ENCODE measurements at places on chromosomes 16 and 17. TPM values are rescaled to one million over a fixed set of nuclear protein-coding genes. Genes with fewer than 3 reads are reported as not detected.

Gene NDRG4
- 4.6 TPM for total RNA-seq

Gene PPP1R27
- total RNA-seq, result not detected

Gene NOS2
- total RNA-seq, result 0.06 TPM

Gene CLEC18C
- total RNA-seq, result 0.03 TPM

Gene TAC4
- 0.20 TPM for total RNA-seq

Gene ZNF205
- total RNA-seq, result 15.3 TPM

Gene ACSM3
- total RNA-seq, result 0.45 TPM

Gene ITGB3
- 1.9 TPM for total RNA-seq

GRCh38 chr16:66996324-66996982 is 8.1 kb downstream of the CES4A start:
- DNase-seq, result peak; percentile 36

DNA sequence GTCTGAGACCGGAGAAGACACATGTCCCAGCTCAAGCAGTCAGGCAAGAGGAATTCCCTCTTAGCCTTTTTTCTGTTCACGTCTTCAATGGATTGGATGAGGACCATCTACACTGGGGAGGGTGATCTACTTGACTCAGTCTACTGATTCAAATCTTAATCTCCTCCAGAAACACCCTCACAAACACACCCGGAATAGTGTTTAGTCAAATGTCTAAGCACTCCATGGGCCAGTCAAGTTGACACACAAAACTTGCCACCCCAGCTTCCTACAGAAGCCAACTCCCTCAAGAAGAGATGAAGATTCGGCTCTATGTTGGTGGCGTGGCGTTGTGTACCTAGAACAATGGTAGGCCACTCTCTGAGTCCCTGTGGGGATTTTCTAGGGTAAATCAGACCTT is 22.5 kb upstream of the NKD1 start:
- no peak for DNase-seq

DNA sequence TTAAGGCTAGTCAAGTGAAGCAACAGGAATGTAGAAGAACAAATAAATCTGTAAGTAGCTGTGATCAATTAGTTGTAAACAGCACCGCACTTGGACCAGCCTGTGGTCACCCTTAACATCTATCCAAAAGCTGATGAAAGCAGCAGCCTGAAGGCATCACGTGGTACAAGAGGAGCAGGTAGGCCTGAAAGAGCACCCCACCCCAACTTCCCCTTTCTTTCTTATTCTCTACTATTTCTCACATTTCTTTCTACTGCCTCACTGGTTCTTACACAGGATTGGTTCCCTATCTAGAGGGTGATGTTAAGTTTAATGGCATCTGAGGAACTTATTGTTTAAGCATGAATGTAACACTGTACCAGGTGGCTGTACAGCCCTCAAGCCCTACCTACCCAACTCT is 42.6 kb upstream of the CLEC18B start:
- no peak for DNase-seq

DNA sequence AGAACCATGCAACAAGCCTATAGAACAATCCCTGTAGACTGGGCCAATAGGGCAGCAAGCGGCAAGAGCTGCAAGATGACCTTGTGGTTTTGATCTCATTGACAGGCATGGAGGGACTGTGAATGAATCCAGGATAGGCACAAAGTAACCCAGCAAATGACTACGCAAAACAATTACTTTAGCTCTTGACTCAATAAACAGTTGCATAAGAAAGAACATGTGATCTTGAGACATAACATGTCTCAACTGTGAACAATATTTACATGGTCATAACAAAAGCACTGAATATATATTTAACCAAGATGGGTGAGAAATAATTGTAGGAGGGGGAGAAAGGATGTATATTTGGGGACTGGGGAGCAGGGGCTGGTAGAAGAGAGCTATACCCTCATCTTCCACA is 313.7 kb upstream of the CDH5 start:
- DNase-seq, result no peak

GRCh38 chr17:81537856-81538555 is 9.8 kb downstream of the FSCN2 start:
- no peak for DNase-seq

DNA sequence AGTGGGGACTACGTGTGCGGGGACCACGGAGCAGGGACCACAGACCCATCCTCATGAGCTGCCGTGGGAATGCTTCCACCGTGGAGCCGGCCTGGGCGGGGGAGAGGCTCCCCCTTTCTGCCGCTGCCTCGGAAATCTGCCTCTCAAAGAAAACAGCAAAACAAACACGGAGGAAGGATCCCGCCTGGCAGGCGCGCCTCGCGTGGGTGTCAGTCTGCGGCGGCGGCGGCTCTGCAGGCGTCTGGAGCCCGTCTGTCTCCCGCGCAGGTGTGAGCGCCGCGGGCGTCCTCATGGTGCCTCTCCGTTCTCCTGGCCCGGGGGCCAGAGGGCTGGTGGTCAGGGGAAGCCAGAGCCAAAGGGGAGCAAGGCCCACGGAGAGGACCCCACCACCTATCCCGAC is 27.5 kb downstream of the GSE1 start:
- no peak for DNase-seq

DNA sequence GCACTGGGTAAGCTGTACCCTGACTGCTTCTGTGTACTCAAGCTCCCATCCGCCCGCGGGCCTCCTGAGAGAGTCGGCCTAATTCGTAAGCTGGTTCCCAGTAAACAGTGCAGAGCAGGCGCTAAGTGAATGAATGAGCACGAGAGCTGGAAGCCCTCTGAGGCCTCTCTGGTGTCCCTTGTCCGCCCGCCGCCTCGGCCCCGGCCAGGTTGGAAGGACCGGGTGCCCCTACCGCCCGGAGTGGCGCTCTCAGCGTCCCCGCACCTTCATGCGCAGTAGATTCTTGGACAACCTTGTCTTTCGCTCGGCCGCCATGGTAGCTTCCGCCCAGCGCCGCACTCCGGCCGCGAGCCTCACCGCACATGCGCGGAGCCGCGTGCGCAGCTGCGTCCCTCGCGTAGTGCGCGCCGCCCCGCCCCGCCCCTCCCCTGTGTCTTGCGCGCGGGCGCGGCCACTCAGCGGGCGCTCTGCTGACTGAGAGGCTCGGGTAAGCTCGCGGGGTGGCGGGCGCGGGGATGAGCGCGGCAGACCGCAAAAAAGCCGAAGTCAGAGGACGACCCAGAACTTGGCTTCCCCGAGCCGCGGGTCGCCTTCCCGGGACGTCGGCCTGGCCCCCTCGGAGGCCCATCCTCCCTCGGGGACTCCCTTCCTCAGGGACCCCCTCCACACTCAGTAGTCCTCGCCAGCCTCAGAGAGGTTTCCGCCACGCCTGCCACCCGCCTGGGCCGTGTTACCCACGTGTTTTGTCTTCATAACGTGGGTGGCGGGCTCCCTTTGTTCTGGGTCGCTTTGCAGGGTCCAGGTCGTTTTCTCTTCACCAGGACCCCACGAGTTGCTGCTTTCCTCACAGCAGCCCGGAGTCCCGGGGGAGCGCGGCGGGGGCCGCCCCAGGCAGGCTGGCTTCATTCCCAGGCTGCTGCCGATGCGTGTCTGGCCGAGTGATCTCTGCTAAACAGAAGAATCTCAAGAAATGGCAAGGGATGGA is at the start of gene MPHOSPH6:
Gene MPHOSPH6, minus strand, starts transcription at position 364 of the 985 bp plus-strand sequence. Its CDS starts 49 bp downstream, at position 315.
- peak; percentile 79 for DNase-seq

GRCh38 chr16:86522634-86523033 is 12.3 kb downstream of the FOXF1 start:
- no peak for DNase-seq

DNA sequence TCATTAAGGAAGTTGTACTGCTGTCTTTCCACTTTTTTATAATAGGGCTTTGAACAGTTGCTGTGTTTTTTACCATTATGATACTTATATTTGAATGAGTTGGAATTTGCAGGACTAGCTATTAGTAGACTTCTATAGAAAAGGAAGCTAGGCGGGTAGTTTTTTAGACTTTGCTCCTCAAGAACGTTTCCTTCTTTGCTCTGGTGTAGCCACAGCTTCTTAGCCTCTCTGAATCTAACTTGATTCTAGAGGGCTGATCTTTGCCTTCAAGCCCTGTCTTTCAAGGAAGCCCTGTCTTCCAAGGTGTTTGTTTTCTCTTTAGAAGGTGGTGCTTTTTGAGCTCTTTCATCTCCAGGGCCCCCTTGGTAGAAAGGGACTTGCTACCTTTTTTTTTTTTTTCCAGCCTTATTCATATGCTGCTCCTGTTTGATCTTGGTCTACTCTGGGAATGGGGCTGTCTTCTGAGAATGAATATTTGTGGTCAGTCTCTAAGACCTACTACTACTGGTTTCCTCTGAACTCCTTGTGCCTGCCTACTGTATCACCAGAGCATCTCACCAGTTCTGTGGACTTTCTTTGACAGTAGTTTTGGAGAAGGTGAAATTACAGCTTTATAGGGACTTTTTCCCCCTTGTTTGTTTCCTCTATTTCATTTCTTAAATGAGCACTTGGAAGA is 52.3 kb upstream of the RASL10B start:
- peak; percentile 22 for DNase-seq

GRCh38 chr16:54690306-54690705 is 240.4 kb upstream of the IRX5 start:
- no peak for DNase-seq

DNA sequence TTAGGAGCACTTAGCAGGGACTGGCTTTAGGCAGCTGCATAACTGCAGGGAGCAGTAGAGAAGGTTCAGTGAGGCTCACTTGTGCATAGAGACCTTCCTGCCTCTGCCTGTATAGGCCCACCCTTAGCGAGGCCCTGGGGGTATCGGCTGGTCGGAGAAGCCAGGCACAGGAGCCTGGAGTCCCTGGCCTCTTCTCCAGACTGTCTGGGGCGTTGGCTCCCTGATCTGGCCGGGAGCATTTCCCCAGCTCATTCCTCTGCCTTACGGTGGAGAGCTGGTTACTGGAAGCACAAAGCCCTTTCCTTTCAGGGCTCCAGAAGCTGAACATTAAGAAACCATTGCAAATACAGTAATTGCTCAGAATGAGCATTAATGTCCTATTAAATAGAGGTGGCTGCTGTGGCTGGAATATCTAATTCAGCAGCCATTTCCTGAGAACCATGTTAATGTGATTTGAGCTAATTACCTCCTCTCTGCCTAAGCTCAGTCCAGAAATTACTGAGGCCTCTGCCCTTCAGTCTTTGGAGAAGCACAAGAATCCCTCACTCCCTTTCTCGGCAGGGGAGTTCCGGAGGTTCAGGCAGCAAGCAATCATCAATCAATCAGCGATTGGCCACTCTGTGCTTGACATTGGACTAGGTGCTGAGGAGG is 18.8 kb upstream of the TMEM220 start:
- DNase-seq, result no peak

- DNase-seq, result no peak
Observed at GRCh38 chr16:50562657-50563056, 14.5 kb downstream of the NKD1 start.

GRCh38 chr16:51166091-51166490 is 15.0 kb upstream of the SALL1 start:
- DNase-seq, result no peak

DNA sequence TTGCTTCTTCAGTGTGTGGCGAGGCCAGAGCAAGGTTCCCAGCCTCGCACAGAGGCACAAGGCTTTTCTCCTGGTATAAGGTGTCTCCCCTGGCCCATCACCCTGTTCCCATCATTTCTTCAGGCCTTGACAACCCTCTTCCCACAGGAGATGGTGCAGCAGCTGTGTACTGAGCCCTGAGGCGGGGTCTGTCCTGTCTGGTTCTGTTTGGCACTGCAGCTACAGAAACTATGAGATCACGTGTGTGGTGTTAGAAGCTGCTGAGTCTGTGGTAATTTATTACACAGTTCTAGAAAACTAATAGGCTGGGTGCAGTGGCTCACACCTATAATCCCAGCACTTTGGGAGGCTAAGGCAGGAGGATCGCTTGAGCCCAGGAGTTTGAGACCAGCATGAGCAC is 7.2 kb downstream of the PLA2G15 start:
- DNase-seq, result no peak

DNA sequence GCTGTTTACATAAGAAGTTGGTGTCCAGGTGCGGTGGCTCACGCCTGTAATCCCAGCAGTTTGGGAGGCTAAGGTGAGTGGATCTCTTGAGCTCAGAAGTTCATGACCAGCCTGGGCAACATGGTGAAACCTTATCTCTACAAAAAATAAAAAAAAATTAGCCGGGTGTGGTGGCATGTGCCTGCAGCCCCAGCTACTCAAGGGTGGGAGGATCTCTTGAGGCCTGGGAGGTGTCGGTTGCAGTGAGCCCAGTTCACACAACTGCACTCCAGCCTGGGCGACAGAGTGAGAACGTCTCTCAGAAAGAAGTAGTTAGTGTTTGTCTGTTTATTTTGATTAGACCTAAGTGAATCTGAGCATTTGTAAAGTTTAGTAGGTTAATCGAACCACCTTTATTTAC is 12.8 kb downstream of the DDX19A start:
- no peak for DNase-seq

DNA sequence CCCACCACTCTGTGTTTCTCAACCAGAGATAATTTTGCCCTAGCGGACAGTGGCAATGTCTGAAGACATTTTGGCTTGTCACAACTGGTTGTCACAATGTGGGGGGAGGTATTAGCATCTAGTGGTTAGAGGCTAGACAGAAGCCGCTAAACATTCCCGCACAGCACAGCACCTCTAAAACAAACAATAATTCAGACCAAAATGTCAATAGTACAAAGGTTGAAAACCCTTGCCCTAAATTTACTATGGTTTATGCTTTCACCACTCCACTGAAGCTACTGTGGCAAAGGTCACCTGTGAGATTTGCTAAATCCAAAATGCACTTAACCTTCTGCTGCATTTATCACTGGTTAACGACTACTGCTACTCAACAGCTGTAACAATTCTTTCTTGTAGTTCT is 14.1 kb downstream of the NUP88 start:
- DNase-seq, result no peak

GRCh38 chr16:49855822-49856671 is at the start of gene ZNF423:
TSS of gene ZNF423 (minus strand) at chr16:49856112. CDS start at chr16:49855774, 338 bp downstream.
- DNase-seq, result no peak

- DNase-seq, result no peak
Observed at GRCh38 chr17:17206124-17206912, at the start of gene PLD6. TSS of gene PLD6 (minus strand) at chr17:17206333. CDS start at chr17:17206286, 47 bp downstream.

- DNase-seq, result no peak
Observed at GRCh38 chr16:49482690-49483089, 109.1 kb downstream of the C16orf78 start.

GRCh38 chr16:29720703-29721102 is 25.1 kb downstream of the C16orf54 start:
- no peak for DNase-seq

DNA sequence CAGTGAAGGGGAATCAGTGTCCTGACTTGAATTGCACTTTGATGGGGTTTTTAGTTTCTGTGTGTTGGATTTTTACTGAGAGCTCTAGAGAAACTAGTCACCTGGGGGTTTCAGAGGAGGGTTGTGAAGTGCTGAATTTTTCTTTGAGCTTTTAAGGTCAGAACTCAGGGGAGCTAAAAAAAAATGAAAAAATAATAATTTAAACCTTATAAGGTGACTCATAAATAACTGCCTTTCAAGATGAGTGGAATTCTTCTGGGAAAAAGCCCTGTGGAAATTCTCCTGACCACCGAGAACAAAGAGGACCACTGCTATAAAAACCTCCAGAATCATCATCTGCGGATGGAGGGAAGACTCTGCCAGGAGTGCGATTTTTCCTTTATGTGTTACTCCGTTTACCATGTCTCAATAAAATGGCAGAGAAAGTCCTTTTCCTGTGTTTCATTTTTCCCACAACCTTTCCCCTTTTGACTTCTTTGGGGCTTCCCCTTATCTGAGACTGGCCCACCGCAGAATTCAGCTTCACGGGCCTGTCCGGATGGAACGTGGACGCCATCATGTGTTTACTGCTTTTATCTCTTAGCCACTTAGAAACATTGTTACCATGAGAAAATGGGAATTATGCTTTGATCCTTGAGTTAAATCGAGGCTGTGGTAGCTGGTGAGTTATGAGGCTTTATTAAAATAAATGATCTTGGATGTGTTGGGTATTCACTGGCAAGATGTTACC is 39.7 kb downstream of the RPTOR start:
- no peak for DNase-seq

- DNase-seq, result no peak
Observed at GRCh38 chr17:44014133-44014436, 678 bp downstream of the TMEM101 start.

- no peak for DNase-seq
Observed at GRCh38 chr17:15945527-15946191, 729 bp downstream of the ADORA2B start.
